Frontal cortex (tissue), 4 donors: ENCODE measurements at places on chromosomes 7 and 10.

- DNase-seq = no peak
These were observed 150.9 kb upstream of the MEOX2 start for GRCh38 chr7:15837306-15837950.

GRCh38 chr7:100483090-100483721 is 521 bp upstream of the NYAP1 start:
- peak; percentile 83 for DNase-seq

DNA sequence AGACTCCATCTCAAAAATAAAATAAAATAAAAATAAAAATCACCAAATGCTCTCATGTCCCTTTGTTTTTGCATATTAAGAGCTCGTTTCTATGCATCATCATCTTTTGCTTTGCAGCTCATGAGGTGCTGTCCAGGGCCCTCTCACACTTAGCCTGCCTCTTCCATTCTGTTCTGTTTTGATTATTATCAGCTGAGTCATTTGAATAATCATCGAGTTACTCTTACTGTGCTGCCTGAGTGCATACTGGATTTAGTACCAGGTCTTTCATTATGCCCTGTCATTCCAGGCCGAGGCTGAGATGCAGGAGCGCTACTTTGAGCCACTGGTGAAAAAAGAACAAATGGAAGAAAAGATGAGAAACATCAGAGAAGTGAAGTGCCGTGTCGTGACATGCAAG is 33.0 kb downstream of the UCMA start:
- no peak for DNase-seq

- no peak for DNase-seq
These were observed 105.6 kb upstream of the BMPER start for GRCh38 chr7:33799766-33800165.

DNA sequence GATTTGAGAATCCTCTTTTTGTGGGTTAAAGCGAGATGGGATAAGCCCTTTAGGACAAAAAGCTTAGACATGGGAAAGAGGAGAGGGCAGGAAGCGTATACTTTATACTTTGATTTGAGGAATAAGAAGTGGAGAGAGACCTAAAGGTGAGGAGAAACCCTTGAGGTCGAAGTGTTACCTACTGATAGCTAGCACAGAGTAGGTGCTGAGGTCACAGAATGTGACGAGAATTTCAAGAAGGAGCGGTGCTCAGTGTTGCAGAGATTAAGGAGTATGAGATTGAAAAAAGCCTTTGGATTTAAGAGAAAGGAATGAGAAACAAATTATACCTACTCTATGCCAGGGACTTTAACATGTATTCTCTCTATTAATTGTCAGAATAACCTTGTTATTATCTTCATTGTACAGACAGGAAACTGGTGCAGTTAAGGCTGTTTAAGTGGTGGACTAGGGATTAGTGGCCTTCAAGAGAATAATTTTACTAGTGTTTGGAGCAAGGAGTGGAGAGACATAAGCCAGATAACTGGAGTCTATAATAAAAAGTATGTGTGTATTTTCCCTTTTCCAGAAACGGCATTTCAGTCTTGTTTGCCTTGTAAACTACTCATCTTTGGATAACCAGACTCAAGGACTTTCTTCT is 8.8 kb downstream of the CAPZA2 start:
- no peak for DNase-seq

DNA sequence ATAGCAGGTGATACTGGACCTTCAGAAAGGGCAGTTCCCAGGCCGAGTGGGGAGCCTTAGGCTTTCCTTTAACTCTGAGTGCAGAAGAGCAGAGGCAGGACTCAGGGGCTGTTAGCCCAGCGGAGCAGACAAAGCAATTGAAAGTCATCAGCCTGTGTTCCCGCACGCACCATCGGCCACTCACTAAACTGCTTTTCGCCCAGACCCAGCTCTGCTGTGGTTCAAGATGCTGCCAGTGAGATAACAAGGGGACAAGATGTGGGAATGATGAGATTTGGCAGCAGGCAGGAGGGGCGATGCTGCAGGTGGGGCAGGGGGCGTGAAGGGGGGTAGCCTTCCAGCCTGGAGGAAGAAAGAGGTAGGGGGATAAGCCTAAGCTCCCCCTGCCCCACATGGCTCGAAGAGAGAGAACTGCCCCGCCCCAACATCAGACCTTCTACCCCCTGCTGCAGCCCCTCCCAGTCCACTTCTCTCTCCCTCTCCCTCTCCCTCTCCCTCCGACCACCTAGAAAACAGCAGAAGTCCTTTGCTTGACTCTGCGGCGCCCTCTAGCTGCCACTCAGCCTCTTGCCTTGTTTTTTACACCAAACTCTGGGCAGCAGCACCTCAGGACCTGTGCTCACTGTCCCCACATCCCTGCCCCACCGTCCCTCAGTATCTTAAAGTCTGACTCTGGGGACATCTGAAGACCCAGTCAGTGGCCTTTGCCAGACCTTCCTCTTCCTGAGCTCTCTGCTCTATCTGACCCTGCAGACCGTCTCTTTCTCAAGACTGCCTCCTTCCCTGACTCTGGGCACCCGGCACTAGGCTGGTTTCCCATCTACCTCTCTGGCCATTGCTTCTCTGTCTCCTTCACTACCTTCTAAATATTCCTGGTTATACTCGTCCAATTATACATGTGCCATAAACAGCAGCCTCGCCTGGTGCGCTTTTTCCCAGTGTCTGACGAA is 110.5 kb downstream of the C10orf105 start:
- DNase-seq = peak; percentile 75

GRCh38 chr7:156898938-156899337 is 6.0 kb upstream of the LMBR1 start:
- DNase-seq = no peak

GRCh38 chr7:22229148-22229547 is 127.8 kb downstream of the RAPGEF5 start:
- DNase-seq = no peak

GRCh38 chr7:106419455-106420182 is 134.8 kb upstream of the NAMPT start:
- no peak for DNase-seq

- DNase-seq = peak; percentile 82
These were observed at the start of gene EBF3 for GRCh38 chr10:129963641-129964501. EBF3 (minus strand) TSS chr10:129964274; CDS start chr10:129963768, 506 bp downstream.

DNA sequence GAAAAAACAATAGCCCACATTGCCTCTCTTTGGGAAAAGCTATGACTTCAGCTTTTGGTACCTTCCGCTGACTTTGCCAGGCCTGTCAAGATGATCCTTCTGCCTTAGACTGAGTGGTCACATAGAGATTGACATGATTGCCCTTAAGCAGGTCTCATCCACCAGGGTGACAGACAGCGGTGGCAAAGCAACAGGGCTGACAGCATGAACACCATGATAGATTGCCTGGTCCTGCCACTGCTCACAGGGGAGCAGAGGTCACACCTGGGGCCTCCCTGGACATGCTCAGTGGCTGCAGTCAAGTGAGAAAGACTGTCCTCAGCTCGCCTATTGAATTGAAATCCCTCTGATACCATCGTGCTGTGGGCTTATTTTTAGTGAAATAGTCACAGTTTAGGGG is 1080.2 kb downstream of the KCNMA1 start:
- no peak for DNase-seq

DNA sequence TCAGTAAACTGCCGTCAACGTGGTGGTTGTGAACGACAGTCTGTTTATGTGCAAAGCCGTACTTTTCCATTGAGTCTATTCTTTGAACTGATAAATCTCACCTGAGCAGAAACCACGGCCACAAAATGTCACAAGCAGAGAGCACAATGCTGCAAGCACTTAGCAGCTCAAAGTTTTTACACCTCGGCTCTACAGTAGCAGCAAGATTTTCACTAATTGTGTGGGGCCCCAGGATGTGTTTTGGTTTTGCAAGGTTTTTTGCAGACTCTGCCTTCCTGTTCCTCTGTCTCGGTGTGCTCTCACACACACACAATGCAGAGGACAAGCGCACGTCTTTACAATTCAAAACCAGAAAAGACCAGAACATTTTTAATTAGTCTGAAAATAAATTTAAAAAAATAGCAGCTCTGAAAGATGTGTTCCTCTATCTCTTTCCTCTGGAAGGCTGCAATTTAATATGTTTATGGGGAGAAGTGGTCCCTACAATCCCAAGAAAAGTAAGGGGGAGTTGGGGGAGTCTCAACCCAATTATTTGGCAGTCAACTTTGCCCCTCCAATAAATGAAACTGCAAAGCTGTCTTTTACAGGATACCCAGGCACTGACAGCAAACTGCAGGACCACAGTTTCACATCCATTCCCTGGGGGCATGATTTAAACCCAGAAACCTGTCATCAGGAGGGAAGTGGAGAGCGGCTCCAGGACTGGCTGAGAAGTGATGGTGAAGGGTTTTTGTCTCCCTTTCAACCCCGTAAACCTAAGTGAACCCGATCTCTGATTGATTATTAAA is 73.8 kb upstream of the SFMBT2 start:
- no peak for DNase-seq

- no peak for DNase-seq
These were observed 15.8 kb downstream of the NUP205 start for GRCh38 chr7:135573541-135573940.

GRCh38 chr10:124653811-124654651 is 90.1 kb downstream of the FAM53B start:
- DNase-seq = no peak

- DNase-seq = no peak
These were observed 11.3 kb downstream of the GPRIN2 start for GRCh38 chr10:46544989-46545791.

DNA sequence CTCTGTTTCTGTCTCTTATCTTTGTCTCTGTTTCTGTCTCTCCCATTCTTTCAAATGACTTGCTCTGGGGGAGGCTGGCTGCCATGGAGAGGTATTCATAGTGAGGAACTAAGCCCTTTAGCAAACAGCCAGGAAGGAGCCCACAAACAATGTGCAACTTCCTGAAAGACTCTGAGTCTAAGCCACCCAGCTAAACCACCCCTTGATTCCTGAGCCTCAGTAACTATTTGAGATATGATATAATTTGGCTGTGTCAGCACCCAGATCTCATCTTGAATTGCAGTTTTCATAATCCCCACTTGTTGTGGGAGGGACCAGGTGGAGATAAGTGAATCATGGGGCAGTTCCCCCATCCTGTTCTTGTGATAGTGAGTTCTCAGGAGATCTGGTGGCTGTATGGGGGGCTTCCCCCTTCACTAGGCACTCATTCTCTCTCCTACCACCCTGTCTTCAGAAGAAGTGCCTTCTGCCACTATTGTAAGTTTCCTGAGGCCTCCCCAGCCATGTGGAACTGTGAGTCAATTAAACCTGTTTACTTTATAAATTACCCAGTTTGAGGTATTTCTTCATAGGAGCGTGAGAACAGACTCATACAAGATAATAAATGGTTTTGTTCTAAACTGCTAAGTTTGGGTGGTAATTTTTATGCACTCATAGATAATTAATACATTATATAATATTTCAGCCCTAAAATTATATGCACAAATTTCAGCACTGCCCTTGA is 121.2 kb upstream of the FOXP2 start:
- no peak for DNase-seq

- DNase-seq = no peak
These were observed 23.5 kb downstream of the SGCE start for GRCh38 chr7:94632338-94633013.

DNA sequence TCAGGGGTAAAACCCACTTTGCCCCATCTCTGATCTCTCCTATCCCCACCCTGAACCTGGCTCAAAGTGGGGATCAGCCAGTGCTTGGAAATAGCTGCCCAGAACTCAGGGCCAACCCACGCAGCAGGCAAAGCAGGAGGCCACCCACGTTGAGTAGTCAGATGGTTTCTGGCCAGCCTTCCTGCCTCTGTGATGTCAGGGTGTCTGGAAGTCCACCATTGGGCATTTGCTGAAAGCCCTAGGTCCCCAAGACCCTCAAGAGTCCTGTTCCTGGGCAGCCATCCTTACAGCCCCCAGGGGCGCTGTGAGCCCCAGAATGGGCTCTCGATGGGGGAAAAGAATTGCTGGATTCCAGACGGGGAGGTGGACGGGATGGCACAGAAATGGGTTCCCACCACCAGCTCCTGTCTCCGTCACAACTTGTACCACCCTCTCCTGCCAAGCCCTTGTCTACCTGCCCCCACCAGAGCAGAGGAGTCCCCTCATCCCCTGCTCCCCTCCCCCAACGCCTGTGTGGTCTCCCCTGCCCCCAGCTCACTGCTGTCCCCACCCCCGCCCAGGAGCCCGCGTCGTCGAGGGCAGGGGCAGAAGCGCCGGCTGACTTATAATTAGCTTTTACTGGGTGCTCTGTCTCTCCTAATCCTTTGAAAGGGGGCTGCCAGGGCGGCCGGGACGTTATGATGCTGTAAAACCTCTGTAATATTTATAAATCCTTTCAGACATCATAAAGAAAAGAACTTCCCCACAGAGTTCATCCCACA is 3.9 kb downstream of the MYL10 start:
- no peak for DNase-seq

GRCh38 chr7:8135417-8135816 is 126.5 kb downstream of the ICA1 start:
- DNase-seq = no peak

GRCh38 chr10:90447831-90448230 is 410.0 kb downstream of the HTR7 start:
- no peak for DNase-seq

- peak; percentile 64 for DNase-seq
These were observed 17.4 kb downstream of the PSPH start for GRCh38 chr7:56033671-56034432.

GRCh38 chr10:106793617-106794016 is 370.9 kb downstream of the SORCS1 start:
- no peak for DNase-seq

DNA sequence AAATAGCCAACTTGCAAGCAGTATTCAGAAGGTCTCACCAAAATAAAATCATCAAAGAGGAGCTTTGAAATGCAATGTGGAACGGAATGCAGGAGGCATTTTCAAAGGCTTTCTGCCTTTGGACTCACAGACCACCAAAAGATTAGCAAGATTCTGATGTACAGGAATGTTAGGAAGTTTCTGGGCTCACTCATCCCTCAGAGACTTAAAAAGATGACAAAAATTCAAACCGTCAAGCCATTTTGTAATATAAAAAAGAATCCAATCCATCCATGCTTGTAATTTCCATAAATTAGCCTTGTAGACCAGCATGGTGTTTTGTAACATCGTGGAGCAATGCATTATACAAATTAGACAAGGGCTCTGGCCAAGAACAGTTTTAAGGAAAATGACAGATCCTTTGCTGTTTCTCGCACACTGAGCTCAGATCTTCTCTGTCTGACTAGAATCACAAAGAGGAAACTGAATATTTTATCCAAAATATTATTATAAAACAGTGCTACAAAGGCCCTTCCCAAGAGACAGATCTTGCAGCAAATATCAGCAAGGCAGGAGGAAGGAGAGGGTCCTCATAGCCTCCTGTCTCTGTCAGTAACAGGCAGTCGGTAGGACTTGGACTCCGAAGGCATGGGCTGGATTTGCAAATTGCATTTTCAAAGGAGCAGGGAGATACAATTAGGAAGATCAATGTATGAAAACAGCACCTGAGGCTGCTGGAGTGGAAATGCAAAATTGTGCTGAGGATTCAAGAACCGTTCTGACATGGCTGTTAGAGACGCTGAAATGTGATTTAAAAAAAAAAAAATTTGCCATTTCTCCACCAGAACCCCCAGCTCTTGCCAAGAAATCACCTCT is 57.4 kb upstream of the NRP1 start:
- no peak for DNase-seq
